ENCODE measurements at places on chromosomes 7 and 10.

GRCh38 chr7:36368496-36368895, 21.2 kb upstream of the ANLN start:
- no peak for DNase-seq

DNA sequence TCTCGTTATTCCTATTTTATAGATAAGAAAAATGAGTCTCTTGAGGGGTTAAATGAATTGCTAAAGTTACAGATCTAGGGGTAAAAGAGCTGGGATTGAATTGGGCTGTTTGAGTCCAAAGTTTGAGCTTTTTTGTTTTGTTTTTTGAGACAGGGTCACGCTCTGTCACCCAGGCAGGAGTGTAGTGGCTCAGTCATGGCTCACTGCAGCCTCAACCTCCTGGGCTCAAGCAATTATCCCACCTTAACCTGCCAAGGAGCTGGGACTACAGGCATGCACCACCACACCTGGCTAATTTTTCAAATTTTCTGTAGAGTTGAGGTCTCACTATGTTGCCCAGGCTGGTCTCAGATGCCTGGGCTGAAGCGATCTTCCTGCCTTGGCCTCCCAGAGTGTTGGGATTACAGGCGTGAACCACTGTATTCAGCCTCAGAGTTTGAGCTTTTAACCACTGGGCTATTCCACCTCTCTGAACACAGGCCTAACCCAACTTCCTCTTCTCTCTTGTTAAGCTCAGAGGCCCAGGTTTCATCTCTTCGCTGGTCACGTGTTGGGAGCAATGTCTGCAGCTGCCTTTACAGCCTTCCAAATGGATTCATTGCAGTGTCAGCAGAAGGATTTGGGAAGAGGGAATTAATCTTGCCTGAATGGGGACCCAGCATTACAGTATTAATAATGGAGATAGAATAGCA, 8.0 kb downstream of the SUFU start:
- DNase-seq = peak; percentile 30

- DNase-seq = no peak
These were observed 140.1 kb downstream of the ZFAND4 start for GRCh38 chr10:45532480-45532879.

DNA sequence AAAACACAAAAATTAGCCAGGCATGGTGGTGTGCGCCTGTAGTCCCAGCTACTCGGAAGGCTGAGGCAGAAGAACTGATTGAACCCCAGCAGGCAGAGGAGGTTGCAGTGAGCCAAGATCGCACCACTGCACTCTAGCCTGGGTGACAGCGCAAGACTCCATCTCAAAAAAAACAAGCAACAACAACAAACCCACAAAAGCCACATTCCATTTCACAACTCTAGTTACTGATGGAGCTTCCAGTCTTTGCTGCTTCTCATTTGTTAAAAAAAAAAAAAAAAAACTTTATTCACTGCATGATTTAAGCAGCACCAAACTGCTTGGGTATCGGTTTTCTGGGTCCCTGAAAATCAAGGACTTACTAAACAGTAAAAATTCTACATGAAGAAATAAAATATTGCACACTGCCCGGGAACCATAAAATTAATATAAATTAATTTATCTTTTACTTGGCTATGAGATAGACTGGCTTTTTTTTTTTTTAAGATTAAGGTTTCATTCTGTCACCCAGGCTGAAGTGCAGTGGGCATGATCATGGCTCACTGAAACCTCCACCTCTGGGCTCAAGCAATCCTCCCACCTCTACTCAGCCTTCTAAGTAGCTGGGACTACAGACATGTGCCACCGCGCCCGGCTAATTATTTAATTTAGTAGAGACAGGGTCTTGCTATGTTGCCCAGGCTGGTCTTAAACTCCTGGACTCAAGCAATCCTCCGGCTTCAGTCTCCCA, 42.0 kb downstream of the SRPK2 start:
- peak; percentile 22 for DNase-seq

DNA sequence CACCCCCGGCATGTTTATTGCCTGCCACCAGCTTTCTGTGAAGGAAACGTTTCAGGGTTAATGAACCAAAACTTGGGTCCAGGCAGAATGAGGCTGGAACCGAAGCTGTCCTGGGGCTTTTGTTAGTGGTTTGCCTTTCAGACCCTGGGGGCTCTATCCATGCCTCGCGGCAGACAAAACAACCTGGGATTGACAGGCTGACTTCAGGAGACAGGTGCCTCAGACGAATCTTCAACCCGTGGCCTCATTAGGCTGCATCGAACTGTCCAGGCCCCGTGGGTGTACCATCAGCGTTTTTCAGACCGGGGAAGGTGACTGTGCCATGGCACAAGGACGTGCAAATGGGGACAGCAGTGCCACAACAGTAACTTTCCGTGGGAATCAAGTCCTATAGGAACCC, 259.3 kb upstream of the SHH start:
- DNase-seq = no peak

GRCh38 chr7:110058401-110058800, 1032.5 kb upstream of the LRRN3 start:
- DNase-seq = no peak

DNA sequence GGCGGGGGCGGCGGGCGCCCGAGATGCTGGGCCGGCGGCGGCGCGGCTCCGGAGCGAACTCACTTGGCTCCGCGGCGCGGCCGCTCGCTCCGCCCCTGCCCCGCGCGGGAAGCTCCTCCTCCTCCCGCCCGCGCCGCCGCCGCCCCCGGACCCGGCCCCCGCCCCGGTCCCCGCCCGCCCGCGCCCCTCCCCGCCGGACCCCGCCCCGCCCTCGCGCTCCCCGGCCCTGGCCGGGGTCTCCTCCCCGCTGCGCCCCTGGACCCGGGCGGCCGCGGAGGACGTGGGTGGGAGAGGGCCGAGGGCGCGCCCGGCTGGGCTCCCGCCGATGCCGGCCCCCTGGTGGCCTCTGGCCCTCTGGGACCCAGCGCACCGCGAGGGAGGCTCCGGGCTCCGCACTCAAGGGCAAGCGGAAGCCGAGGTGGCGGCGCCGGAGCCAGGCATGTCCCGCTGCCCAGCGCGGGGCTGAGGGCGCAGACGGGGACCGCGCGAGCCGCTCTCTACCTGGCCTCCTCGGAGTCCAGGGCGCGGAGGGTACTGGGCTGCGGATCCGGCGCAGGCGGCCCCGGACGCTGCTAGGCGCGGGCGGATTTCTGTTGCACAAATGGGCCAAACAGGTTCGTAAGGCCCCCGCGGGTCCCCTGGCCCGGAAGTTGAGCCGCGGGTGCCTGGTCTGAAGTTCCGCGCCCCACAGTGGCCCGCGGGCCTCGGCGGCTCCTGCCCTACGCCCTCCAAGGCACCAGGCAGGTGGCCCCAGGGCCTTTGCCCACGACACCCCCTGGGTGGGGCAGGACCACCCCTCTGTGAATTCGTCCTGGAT, at the start of gene TCERG1L:
TSS of gene TCERG1L (minus strand) at position 61 of the 817 bp plus-strand sequence. CDS start 86 bp downstream, outside the sequence.
- no peak for DNase-seq

DNA sequence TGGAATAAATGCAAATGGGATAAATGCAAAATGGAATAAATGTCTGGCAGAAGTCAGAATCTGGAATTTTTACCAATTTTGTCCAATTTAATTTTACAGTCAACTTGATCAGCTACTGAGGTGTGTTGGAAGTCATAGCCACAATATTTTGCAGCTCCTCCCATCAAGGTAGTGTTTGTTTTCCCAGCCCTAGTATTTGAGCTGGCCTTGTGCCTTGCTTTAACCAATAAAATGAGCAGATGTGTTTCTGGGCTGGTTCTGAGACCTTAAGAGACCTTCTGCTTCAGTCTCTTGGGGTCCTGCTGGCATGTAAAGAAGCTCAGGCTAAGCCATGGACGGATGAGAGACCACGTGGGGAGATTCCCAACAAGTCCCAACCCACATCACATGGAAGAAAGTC, 42.7 kb upstream of the RSBN1L start:
- no peak for DNase-seq

DNA sequence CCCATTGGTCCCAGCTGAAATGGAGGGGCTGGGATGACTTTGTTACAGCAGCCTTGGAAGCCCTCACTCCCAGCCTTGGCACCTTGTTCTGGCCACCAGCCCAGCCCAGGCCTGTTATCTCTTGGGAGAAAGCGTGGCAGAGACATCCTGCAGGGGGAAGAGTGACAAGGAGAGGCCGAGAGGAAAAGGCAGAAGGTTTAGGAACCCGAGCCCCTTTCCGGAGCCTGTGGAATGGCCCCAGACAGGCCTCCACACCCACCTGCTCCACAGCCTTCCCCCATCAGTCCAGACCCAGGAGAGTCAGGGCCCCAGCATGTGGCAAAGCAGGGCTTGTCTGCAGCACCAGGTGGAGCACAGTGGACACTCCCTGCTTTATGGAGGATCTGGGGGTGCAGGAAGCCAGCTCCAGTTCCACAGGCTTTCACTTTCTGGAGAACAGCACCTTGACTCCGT, 24.1 kb upstream of the TRIM8 start:
- DNase-seq = no peak

- no peak for DNase-seq
These were observed 163.4 kb upstream of the NFE2L3 start for GRCh38 chr7:25988640-25989039.

DNA sequence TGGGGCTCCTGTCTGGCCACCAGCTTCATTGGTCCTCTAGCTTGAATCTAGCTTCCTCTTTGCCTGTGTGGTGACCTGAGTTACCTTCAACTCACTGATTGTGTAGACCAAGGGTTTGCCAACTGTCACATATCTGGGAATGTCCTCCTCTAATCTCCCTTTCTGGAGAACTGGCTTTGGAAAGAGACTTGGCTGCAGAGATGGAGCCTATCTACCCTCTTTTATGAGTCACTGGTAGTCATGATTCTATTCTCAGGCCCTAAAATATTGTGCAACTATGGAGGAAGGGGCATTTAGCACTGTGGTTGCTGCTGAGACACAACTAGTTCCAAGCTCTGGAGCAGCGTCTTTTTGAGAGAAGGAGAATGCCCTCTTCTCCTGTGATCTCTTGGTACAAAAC, 691.3 kb downstream of the KCNMA1 start:
- DNase-seq = no peak

- DNase-seq = no peak
These were observed 145.7 kb downstream of the ELAPOR2 start for GRCh38 chr7:86913709-86914108.

GRCh38 chr10:105969884-105970377, 1194.6 kb downstream of the SORCS1 start:
- no peak for DNase-seq

- DNase-seq = peak; percentile 74
These were observed 63.5 kb downstream of the ABCC2 start for GRCh38 chr10:99845837-99846382.

GRCh38 chr7:156094350-156095146, 282.3 kb upstream of the SHH start:
- no peak for DNase-seq

- no peak for DNase-seq
These were observed 49.9 kb downstream of the UBE2H start for GRCh38 chr7:129902788-129903422.

DNA sequence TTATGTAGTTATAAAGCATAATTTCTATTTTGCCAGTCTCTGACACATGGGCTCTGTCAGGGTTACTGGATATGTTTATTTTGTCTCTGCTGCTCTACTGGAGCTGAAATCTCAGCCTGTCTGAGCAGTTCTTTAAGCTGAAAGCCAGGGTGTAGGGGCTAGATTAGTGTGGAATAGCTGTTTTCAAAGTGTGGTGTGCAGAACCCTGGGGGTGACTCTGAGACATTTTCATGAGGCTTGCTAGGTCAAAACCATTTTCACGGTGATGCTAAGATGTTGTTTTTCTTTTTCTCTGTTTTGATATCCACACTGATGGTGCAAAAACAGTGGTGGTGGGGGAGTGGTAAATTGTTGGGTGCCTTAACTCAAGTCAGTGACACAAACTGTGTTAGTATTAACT, 45.5 kb downstream of the CREM start:
- no peak for DNase-seq

- no peak for DNase-seq
These were observed 3.3 kb downstream of the PTPN12 start for GRCh38 chr7:77540402-77540822.

GRCh38 chr7:116329686-116330503, 119.6 kb downstream of the TES start:
- no peak for DNase-seq

DNA sequence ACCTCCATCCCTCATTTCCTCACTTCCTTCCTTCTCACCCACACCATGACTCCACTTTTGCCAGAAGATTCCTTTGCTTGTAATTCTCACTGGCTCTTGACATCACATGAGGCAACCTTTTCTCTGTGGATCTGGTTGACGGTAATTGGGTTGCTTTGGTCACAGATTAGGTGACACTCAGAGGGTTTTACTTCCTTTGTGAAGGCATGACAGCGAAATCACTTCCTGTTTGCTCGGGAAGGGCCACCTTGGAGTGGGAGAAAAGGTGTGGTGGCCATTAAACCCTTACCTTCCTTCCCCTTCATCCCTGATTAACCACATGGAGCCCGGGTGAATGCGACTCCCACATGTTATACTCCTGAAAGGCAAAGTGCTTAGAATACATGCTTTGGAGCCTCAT, 30.2 kb downstream of the CUZD1 start:
- DNase-seq = no peak

GRCh38 chr10:71333129-71333887, 14.2 kb downstream of the SLC29A3 start:
- DNase-seq = no peak

GRCh38 chr7:28408105-28408959, 4.0 kb upstream of the CREB5 start:
- DNase-seq = no peak

GRCh38 chr7:74240482-74240881, 13.7 kb downstream of the RFC2 start:
- no peak for DNase-seq

- DNase-seq = no peak
These were observed 99.4 kb downstream of the MMRN2 start for GRCh38 chr10:86858011-86858410.

Measured in CD4-positive, alpha-beta T cell treated with Interleukin-1 beta for 1 hour (primary cell).